Retina (tissue), 1 donor: ENCODE measurements at places on chromosomes 12 and 14.

GRCh38 chr14:76782885-76783566, 21.8 kb downstream of the VASH1 start:
- DNase-seq: no peak

GRCh38 chr14:54976316-54976715, 50.6 kb downstream of the WDHD1 start:
- no peak for DNase-seq

GRCh38 chr12:6205761-6206160, 5.6 kb downstream of the CD9 start:
- no peak for DNase-seq

- no peak for DNase-seq
Observed at GRCh38 chr14:93960108-93960475, 16.3 kb downstream of the ASB2 start.

GRCh38 chr14:23433457-23433856, 2.0 kb downstream of the MYH7 start:
- DNase-seq: no peak

DNA sequence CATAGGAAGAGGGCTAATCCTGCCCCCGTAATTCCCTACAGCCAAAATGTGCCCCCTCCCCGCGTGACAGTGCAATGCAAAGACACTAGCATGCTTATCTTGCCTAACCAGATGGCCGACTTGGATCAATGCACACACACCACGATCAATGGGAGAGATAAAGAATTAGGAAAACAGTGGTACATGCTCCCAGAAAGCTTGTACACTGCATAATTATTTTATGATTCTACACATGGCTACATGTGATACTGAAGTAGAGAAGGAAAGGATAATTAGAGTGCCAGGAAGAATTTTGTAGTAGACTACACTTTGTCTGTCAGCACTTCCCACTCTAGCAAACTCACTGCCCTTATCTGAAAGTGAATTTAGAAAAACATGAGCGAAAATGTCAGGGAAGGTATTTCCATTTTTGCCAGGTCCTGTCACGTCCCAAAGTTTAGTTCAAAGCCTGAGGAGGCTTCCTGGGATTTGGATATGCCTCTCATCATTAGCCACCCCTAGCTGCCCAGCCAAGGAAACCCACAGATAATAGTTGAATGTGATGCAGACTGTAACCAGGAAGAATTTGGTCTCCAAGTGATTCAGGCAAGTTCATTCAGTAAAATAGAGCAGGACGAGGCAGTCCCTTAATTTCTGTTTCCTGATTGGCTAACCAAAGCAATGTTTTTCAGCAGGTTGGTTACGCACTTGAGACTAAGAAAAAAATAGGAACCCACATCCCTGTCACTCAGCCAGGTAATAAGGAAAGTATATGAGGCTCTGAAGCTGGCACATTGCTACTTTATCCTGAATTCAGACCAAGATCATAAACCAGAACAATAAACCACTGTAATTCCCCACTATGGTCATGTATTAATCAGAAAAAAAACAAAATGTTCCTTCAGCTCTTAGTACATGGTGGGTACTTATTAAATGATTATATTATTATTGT, 199.6 kb upstream of the OTX2 start:
- DNase-seq: peak; percentile 21
